Activated CD4-positive, alpha-beta T cell treated with anti-CD3 and anti-CD28 coated beads, Interleukin-2, amount 50 U/mL, for 16 hours (primary cell): ENCODE measurements at places on chromosomes 7 and 10.

GRCh38 chr10:24821986-24822385 is 98.3 kb upstream of the ARHGAP21 start:
- peak; percentile 20 for DNase-seq

DNA sequence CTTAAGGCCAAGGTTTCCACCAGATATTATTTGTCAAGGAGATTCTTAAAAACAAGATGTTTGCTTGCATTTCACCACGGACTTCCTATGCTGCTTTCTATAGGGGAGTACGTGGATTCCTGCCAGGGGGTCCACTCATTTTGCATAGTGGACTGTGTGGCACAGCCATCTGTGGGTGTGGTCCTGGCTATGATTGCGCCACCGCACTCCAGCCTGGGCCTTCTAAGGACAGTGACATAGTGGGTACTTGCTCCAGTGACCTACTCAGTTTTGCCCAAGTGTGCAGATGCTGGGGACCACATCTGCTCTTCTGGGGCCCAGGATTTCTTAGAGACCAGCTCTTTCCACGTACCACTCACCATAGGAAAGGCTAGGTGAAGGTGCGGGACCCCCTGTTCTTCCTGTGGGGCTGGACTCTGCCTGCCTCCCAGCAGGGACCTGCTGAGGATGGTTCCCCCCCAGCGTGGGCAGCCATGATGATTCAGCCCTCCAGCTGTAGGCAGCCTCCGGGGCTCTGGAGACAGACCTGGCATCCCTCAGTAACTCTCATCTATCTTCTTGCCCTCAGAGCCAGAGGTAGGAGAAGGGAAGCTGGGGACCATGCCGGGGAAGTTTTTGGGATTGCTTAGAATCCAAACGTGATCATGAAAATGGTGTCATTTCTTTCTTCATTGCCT is 42.9 kb downstream of the HK1 start:
- DNase-seq, result no peak

- DNase-seq, result no peak
Observed at GRCh38 chr7:132584796-132585494, 8.7 kb upstream of the PLXNA4 start.

DNA sequence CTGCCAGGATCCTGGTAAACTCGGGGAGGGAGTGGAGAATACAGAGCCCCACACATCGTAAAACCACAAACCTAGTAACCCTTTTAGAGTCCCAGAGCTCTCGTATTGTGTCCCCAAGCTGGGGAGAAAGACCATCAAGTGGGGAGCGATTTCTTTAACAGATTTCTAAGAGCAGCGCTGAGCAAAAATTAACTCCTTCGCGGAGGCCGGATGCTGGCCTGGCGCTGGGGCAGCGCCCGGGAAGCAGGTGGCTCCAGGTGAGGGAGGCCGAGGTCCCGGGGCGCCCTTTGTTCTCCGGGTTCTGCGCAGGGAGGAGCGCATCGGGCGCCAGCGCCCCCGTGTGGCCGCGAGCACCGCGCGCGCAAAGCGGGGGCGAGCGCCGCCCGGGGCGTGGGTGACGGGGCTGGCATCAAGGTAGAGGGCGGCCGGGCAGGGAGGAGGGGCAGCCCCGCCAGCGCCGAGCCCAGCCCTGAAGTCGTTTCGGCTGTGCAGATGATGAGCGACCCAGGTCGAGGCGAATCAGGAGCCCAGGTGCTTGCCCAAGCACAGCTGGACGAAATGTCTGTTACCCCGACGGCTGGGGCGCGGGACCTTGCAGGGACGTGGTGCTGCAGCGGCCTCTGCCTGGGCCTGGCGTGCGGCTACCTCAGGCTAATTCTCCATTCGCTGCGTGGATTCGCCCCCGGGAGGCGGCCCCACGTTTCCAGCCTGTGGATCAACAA is 10.4 kb upstream of the FGFR2 start:
- DNase-seq, result peak; percentile 37

- no peak for DNase-seq
Observed at GRCh38 chr7:80411621-80412020, 100.2 kb downstream of the GNAT3 start.

DNA sequence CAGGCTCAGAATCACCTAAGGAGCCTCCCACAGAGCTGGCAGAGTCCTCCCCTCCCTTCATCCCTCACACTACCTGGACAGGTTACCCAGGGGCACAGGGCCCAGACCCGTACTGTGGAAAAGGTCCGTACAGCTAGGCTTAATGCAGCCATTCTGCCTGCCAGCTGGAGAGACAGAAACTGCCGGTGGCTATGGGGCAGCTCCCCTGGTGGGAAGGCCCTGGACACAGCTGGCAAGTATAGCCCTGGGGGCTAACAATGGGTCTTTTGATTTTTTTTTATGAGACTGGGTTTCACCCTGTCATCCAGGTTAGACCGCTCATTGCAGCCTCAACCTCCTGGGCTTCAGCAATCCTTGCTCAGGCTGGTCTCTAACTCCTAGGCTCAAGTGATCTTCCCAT is 68.3 kb downstream of the GNA12 start:
- no peak for DNase-seq

- no peak for DNase-seq
Observed at GRCh38 chr7:12719141-12719919, 31.9 kb downstream of the ARL4A start.

- no peak for DNase-seq
Observed at GRCh38 chr7:468681-469562, 50.7 kb downstream of the PDGFA start.

DNA sequence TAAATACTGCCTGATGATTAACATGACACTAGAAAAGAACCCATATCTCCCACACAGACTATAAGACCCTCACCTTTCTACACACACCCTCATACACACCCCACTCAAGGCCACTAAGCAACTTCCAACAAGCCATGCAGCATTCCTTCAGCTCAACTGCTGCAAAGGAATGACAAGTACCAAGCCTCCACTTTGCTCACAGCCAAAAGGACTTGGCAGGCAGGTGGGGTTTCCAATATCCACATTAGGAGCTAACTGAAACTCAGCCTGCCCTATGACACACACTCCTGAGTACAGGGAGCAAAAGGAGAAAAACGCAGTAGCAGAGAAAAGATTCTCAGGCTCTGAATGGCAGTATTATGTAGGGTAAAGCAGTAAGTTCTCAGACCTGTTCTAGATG is 13.4 kb downstream of the USP54 start:
- DNase-seq, result no peak

- DNase-seq, result no peak
Observed at GRCh38 chr7:117790251-117790650, 83.0 kb downstream of the CTTNBP2 start.

DNA sequence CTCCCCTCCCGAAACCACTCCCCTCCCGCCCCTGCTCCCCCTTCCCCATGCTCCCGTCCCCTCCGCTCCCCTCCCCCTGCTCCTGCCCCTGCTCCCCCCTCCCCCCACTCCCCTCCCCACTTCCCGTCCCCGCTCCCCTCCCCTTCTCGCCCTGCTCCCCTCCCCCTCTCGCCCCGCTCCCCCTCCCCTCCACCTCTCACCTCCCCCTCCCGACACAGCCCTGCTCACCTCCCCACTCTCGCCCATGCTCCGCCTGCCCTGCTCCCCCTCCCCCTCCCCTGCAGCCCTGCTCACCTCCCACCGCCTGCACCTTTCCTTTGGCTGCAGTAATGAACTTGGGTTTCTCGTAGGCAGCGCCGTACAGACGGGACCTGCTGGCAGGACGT is 49.9 kb upstream of the NKX6-2 start:
- DNase-seq, result no peak

DNA sequence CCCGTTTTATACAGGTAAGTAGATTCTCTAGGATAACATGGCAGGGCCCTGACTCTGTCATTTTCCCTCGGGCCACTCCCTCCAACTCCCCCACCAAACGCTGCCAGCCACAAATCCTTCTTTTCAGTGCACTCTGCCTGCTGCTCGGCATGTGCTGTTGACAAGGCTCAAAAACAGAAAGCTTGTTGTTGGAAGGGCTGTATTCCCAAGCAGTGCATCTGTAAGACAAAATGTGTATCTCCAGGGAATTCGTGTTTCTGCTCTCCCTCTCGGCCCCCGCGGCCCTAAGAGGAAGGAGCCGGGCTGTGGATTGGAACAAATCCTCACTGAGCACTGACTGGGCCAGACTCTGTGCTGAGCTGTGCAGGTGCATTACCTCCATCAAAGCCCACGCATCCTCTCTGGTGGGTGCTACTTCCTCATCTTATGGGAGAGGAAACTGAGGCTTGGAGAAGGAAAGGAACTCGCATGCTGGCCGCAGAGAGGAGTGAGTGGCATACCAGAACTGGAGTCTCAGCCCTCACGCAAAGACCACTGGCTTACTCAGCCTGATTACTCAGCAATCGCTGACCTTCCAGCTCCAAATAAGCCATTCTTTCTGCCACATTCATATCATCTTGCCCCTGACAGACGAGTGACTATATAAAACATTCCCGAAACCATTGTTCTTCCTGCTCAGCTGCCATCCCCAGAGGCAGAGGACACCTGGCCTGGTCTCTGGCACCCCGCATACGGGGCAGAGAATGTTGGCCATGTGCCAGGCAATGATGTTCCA is 33.5 kb upstream of the ENO4 start:
- no peak for DNase-seq

- no peak for DNase-seq
Observed at GRCh38 chr7:99465421-99465768, 572 bp downstream of the ATP5MF start.
